ENCODE measurements at places on chromosomes 12 and 14.
A peak's percentile ranks its signal among the peaks of the same experiment; 100 is the strongest.

DNA sequence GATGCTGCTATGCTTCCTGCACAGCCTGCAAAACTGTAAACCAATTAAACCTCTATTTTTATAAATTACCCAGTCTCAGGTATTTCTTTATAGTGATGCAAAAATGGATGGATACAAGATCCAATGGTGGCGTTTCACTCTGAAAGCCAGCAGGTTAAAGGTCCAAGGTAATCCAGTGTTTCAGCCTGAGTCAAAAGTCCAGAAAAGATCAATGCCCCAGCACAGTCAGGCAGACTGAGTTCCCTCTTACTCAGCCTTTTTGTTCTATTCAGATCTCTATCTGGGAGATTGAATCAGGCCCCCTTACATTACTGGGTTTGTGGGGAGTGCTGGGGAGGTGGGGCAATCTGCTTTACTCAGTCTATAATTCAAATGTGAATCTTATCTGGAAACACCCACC, 464.5 kb downstream of the GXYLT1 start:
- no peak for DNase-seq

- DNase-seq: no peak
Measured at GRCh38 chr12:21992823-21993222, 51.6 kb upstream of the ABCC9 start.

GRCh38 chr12:27305673-27306456, 26.8 kb upstream of the BMAL2 start:
- DNase-seq: peak; percentile 60

DNA sequence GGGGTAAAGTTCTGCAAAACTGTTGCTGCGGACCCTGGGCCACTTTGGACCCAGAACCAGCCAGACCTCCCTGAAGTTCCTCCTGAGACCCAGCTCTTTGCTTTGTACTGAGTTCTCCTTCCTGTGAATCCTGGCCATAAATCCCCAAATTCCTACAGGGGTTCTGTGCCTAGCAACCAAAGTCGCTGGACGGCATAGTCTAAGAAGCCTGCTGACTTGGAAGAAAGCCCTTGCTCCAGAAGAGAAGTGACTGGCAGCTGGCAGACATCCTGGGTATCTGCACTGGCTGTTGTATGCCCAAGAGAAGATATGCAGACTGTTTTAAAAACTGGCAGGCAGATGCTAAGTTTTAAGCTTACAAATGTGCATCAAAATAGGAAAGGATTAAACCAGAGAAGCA, 99.9 kb upstream of the SLC24A4 start:
- no peak for DNase-seq

- DNase-seq: no peak
Measured at GRCh38 chr12:105205322-105206048, 30.5 kb downstream of the APPL2 start.

GRCh38 chr14:52494444-52494843, 57.9 kb downstream of the TXNDC16 start:
- DNase-seq: no peak

GRCh38 chr12:18700271-18700670, 37.5 kb downstream of the PLCZ1 start:
- DNase-seq: peak; percentile 5

All from eye (tissue), 1 donor.